ENCODE measurements at places on chromosomes 7 and 10. TPM values are rescaled to one million over a fixed set of nuclear protein-coding genes. Genes with fewer than 3 reads are reported as not detected.

TLX1 gene
- not detected for total RNA-seq

DNA sequence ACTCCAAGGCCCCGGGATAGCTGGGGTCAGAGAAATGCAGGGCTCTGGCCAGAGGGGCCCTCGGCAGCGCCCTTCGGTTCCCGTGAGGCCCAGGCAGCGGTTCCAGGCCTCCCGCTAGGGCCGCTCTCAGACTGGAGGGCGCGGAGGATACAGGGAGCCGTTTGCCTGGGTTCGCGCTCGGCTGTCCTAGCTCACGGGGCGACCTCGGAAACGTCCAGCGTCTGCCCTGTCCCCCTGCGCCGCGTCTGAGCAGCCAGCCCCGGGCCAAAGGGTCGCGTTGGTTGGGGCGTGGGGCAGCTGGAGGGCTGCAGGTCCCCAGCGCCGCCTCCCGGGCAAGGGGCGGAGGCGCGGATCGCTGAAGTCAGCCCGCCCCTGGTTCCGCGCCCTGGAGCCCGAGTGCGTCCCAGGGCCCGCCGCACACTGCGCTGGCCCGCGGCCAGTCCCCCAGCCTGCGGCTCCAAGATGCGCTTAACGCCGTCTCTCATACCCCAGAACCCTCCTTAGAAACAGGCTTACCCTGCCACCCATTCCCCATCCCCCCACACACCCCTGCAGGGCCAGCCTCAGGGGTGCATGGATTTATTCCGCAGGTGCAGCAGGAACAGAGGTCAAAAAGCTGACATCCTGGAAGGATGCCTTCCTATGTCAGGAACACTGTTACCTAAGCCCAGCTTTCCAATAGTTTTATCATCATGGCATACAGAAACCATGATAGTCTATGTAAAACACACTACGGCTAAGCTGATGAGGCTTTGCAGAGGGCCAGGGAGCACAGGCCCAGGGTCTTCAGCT lies 22.1 kb upstream of the OPN4 start:
- no peak overlapping the region for H3K27ac ChIP-seq
- DNase-seq, result peak; percentile 53
- no peak overlapping the region for H3K4me3 ChIP-seq

- no peak for DNase-seq
- H3K36me3 ChIP-seq, result no peaks in the 10 kb centered on the region
These were observed 6.4 kb downstream of the ETV1 start for GRCh38 chr7:13982940-13983677.

GRCh38 chr7:106273009-106273668 lies 11.6 kb downstream of the NAMPT start:
- peaks cover 4% of the 10 kb centered on the region for H3K36me3 ChIP-seq
- no peaks in the 10 kb centered on the region for H3K27me3 ChIP-seq
- no peak overlapping the region for H3K27ac ChIP-seq
- DNase-seq, result no peak
- H3K4me3 ChIP-seq, result no peak overlapping the region
- H3K4me1 ChIP-seq, result no peaks in the 10 kb centered on the region

- DNase-seq, result peak; percentile 83
- no peaks in the 10 kb centered on the region for H3K36me3 ChIP-seq
- H3K27ac ChIP-seq, result no peak overlapping the region
These were observed 31.2 kb downstream of the PRTFDC1 start for GRCh38 chr10:24920907-24921881.

DNA sequence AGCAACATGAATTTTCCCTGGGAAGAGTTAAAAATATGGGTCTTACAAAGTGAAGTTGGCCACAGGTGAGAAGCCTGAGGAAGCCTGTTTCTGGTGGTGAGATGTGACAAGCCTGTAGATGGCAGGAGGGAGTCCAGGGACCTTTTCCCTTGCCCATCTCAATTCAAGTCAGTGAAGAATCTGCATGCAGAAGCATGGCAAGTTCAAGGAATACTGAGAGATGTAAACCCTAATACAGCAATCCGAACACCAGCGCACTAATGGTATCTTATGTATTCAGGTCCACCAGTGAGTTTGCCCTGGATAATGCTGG lies 73.6 kb downstream of the RHOBTB1 start:
- H3K4me3 ChIP-seq, result no peak overlapping the region
- no peaks in the 10 kb centered on the region for H3K27me3 ChIP-seq
- H3K27ac ChIP-seq, result no peak overlapping the region
- H3K36me3 ChIP-seq, result peaks cover 6% of the 10 kb centered on the region
- H3K4me1 ChIP-seq, result no peaks in the 10 kb centered on the region
- DNase-seq, result no peak

H2BK1 gene
- total RNA-seq, result not detected

DNA sequence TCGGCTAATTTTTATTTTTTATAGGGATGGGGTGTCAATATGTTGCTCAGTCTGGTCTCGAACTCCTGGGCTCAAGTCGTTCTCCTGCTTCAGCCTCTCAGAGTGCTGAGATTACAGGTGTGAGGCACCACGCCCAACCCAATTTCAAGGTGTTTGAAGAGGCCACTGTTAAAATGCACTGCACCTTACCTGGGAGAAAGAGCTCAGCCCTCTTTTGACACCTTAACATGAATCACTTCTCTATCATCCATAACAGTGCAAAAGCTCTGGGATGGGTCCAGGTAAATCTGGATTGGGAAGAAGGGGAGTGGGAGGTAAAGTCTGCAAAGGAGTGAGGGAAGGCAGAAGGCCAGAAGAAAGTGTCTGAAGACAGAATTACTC lies 557 bp upstream of the ZNF282 start:
- H3K27ac ChIP-seq, result peak overlapping the region; percentile 15
- no peaks in the 10 kb centered on the region for H3K27me3 ChIP-seq
- H3K4me1 ChIP-seq, result no peaks in the 10 kb centered on the region
- no peak for DNase-seq
- peaks cover 2% of the 10 kb centered on the region for H3K36me3 ChIP-seq
- H3K4me3 ChIP-seq, result no peak overlapping the region

DNA sequence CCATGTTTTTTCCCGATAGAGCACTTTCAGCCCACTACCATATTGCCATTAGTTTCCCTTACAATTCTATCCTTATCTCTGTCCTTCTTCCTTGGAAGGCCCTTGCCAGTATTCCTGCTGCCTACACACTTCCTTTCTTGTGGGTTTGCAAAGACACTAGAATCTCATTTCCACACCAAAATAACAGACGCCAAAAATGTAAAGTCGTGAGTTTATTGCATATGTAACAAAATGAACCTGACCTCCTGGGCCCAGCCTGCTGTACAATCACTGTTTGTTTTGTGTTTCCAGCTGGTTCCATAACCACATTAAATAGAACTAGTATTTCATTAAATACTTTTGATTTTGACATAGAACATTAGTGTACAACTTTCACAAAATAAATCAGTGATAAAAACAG lies 116.7 kb downstream of the SMURF1 start:
- no peaks in the 10 kb centered on the region for H3K27me3 ChIP-seq
- peaks cover 4% of the 10 kb centered on the region for H3K4me1 ChIP-seq
- no peak overlapping the region for H3K27ac ChIP-seq
- H3K36me3 ChIP-seq, result no peaks in the 10 kb centered on the region
- no peak overlapping the region for H3K4me3 ChIP-seq
- no peak for DNase-seq

DNA sequence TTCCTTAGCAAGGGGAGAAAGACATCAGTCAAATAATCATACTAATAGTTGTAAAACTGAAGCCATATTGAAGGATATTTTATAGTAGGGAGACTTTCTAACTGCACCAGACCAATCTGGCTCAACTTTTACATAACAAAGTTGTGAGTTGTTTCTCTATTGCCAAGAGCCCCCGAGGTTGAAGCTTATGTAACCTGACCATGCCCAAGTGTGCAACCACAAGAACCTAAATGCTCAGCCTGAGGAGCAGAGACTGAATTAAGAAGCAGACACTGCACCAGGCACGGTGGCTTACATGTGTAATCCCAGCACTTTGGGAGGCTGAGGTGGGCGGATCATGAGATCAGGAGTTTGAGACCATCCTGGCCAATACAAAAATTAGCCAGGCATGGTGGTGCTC lies 77.3 kb upstream of the ARMC3 start:
- no peaks in the 10 kb centered on the region for H3K36me3 ChIP-seq
- peak overlapping the region; percentile 25 for H3K27ac ChIP-seq
- peaks cover 2% of the 10 kb centered on the region for H3K4me1 ChIP-seq
- H3K27me3 ChIP-seq, result no peaks in the 10 kb centered on the region

DNA sequence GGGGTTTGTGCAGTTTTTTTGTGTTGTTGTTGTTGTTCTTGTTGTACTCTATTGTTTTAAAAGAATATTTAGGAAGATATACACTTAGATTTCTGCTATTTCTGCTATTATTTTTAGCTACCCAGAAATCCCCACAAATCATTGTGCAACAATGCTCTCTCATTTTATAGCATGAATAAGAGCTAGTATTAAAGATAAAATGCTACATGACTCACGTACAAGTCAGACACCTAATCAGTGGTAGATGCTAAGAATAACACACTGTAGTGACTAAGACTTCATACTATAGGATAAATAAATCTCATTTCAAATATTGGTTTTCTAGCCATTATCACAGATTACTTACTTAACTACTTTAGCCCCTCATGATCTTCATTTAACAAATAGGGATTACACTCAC lies 920.5 kb downstream of the KCNMA1 start:
- H3K4me3 ChIP-seq, result no peak overlapping the region
- no peak for DNase-seq
- H3K36me3 ChIP-seq, result no peaks in the 10 kb centered on the region
- H3K27ac ChIP-seq, result no peak overlapping the region

DNA sequence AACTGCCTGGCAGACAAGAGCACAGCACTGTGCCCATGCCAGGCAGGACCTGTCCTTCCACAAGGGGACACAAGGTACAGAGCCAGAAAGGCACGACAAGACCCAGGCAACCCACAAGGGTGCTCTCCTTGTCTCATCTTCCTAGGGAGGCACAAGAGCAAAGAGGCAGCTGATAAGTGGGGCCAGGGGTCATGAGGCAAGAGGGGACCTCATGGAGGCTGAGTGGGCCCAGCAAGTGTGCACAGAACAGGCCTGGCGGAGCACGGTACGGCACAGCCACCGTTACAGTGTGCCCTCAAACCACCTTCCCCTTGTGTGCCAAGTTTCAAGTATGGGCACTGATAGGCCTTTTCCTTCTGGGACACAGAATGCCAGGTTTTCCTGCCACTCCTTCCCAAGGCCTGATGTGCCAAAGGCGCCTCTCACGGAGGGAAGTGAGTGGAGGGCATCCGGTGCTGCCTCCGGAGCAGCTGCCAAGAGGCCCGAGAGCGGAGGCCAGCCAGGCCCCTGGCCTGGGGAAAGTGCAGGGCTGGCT lies 75.6 kb downstream of the FAM53B start:
- no peak for DNase-seq
- no peaks in the 10 kb centered on the region for H3K4me1 ChIP-seq

- H3K4me1 ChIP-seq, result no peaks in the 10 kb centered on the region
- DNase-seq, result peak; percentile 81
- H3K36me3 ChIP-seq, result no peaks in the 10 kb centered on the region
- H3K4me3 ChIP-seq, result peak within 1 kb of the TSS; percentile 75
These were observed at the start of gene AFAP1L2 for GRCh38 chr10:114404171-114405010. AFAP1L2 (minus strand) TSS chr10:114404502; CDS start chr10:114404455, 47 bp downstream.

DNA sequence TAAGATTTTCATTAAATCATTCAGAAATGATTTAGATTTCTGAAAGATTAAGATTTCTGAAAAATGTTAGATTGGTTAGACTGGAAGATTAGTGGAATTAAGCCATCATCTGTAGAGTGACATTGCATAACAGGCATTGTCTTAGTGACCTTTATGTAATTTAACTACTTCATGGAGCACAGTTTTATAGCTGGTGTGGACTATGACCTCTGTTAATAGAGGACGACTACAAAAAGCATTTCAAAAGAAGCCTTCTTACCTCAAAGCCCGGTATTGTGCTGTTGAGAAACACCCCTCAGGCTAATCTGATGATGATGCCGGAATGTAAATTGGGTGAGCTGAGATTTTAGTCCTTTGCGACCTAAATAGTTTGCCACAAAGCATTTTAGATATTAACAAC lies 55.6 kb downstream of the GALNT11 start:
- peaks cover 2% of the 10 kb centered on the region for H3K4me1 ChIP-seq
- DNase-seq, result no peak
- no peaks in the 10 kb centered on the region for H3K36me3 ChIP-seq
- no peak overlapping the region for H3K4me3 ChIP-seq
- no peak overlapping the region for H3K27ac ChIP-seq
- no peaks in the 10 kb centered on the region for H3K27me3 ChIP-seq

DNA sequence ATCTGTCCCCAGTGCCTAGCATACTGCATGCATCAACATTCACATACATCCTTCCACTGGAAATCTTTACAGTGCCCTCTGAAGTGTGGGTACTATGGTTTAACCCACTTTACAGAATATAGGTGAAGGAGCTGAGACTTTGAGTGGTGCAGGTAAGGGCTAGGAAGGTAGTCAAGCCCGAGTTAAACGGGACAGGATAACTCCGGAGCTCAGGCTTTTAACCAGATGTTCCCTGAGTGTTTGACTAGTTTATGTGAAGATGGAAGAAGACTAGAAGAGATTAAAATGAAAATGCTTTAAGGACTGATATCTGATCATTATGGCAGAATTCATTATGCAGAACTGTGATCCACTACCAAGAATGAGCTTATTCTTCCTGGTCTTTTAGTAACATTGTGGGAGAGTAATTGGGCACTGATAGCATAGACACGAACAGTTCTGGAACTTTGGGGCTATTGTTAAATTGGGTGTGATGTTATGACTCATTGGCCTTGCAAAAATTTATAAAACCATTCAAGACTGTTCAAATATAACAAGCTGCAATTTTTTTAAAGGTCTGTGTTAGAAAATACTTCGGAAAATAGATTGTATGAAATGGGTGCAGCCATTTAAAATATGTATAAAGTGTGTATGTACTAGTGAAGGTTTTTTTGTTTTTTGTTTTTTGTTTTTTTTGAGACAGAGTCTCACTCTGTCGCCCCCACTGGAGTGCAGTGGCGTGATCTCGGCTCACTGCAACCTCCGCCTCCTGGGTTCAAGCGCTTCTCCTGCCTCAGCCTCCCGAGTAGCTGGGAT lies 4.4 kb downstream of the CUL1 start:
- no peaks in the 10 kb centered on the region for H3K27me3 ChIP-seq
- no peak overlapping the region for H3K27ac ChIP-seq
- H3K4me1 ChIP-seq, result peaks cover 10% of the 10 kb centered on the region

SPDYE2B gene
- total RNA-seq, result not detected

- H3K27me3 ChIP-seq, result peaks cover 1% of the 10 kb centered on the region
- no peak overlapping the region for H3K27ac ChIP-seq
- no peak overlapping the region for H3K4me3 ChIP-seq
- no peaks in the 10 kb centered on the region for H3K4me1 ChIP-seq
- no peak for DNase-seq
These were observed 45.0 kb upstream of the PRR15 start for GRCh38 chr7:29518616-29519015.

GRCh38 chr7:124276005-124276622 lies 243.2 kb upstream of the TMEM229A start:
- no peak overlapping the region for H3K4me3 ChIP-seq
- DNase-seq, result no peak
- H3K4me1 ChIP-seq, result no peaks in the 10 kb centered on the region
- H3K27me3 ChIP-seq, result no peaks in the 10 kb centered on the region
- no peak overlapping the region for H3K27ac ChIP-seq

DNA sequence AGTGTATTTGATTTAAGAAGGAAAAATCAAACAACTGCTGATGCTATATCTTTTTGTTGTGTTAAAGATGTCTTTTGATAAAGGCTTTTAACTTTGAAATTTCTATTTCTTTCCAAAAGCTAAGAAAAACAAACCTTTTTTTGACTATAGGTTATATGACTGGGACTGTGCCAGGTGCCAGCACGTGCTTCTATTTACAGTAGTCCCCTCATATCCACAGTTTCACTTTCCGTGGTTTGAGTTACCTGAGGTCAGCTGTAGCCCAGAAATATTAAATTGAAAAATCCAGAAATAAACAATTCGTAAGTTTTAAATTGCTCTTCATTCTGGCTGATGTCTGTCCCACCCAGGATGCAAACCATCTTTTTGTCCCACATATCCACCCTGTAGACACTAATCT lies 104.3 kb downstream of the BBS9 start:
- no peak for DNase-seq
- no peaks in the 10 kb centered on the region for H3K36me3 ChIP-seq
- no peaks in the 10 kb centered on the region for H3K4me1 ChIP-seq
- H3K4me3 ChIP-seq, result no peak overlapping the region
- H3K27ac ChIP-seq, result no peak overlapping the region

AS3MT gene
- 3.1 TPM for total RNA-seq

AHCYL2 gene
- 19.9 TPM for total RNA-seq

All from aorta (tissue), 5 donors.